Stimulated activated CD4-positive, alpha-beta T cell treated with anti-CD3 and anti-CD28 coated beads, Interleukin-15, amount 100 ng/mL, for 1 hour (primary cell): ENCODE measurements at places on chromosomes 4 and X.

GRCh38 chr4:104879854-104880253 is 266.8 kb upstream of the TET2 start:
- no peak for DNase-seq

- no peak for DNase-seq
Observed at GRCh38 chr4:121239951-121240350, 75.8 kb upstream of the TNIP3 start.

DNA sequence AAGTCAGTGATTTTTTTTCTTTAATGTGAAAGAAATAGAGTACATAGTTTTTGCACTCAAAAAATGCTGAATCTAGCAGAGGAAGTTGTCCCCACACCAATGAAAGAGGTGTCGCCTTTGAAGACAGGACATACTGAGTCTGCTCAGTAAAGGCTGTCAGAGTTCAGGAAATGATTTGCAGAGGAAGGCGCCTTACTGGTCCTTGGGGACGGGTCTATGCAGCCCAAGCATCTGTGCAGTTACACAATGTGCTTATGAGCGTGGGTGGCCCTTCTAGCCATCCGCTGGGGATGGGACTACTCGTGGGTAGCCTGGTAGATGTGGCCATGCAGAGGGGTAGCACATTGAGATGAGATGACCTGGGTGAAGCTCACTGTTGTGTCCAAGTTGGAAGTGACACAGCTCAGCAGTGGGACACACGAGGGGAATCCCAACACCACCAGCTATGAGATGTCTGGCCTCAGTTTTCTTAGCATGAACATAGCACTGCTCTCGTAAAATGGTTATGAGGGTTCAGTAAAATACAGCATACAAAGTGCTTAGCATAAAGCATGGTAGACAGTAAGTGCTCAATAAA is 116.5 kb upstream of the RBPJ start:
- no peak for DNase-seq

DNA sequence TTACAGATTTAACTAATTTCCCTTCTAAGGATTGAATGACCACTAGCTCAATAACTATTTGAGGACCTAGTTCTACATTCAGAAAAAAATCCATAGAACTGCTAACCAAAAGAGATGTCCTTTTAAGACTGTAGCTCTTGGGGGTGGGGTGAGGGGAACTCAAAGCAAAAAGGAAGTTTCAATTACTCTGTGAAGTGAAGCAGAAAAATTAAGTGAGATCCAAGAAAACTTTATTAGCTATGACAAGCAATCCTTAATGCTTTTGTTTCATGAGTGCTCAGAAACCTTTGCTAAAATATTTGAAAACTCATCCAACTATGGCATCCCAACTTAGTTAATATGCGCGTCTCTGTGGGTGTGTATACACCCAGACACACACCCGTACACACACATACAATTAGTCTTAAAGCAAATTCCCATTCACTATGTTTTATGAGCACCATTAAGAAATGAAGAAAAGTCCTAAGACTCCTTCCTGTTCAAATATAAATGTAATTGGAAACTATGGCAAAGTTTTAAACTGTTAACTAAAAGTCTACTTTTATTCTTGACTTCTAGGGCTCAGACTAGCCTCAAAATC is 44.5 kb downstream of the GPC4 start:
- DNase-seq, result no peak

DNA sequence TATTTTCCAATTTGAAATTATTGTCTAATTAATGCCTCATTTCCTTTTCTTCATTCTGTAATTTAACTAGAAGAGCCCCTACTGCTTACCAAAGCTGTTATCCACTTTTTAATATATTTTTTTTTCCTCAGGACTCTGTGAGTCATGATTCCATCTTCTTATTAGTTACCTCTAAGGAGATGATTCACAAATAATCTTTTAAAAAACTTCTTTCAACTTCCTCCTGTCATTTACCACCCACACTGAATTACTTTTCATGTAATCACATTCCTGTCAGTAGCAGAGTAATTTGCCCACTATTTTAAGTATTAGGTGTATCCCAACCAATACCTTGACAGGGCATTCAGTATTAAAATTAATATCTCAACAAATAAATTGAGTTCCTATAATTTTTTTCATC is 470.9 kb upstream of the ADGRL3 start:
- DNase-seq, result no peak

- no peak for DNase-seq
Observed at GRCh38 chrX:107726816-107727534, 48.6 kb downstream of the TSC22D3 start.

GRCh38 chrX:30150196-30150895 is 65.0 kb upstream of the MAGEB2 start:
- no peak for DNase-seq

DNA sequence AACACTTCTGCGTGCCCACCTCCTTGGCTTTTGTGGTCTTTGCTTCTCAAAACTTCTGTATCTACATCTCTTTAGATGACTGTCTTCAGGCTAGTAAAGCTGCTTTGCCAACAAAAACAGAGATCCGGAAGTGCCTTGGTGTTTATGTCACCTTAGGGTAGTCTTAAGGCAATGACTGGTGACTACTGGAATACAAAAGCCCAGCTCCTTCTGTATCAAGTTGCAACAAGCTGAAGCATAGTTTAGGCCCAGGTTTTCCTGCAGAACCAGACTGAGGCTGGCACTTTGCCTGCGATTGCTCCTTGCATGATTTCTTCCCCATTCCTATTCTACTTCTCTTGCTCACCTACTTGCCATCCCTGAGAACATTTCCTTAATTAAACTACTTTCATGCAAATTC is 333.8 kb downstream of the DMD start:
- no peak for DNase-seq
